Amniotic stem cell (primary cell): ENCODE measurements at places on chromosomes 12 and 14.
A peak's percentile ranks its signal among the peaks of the same experiment; 100 is the strongest.

DNA sequence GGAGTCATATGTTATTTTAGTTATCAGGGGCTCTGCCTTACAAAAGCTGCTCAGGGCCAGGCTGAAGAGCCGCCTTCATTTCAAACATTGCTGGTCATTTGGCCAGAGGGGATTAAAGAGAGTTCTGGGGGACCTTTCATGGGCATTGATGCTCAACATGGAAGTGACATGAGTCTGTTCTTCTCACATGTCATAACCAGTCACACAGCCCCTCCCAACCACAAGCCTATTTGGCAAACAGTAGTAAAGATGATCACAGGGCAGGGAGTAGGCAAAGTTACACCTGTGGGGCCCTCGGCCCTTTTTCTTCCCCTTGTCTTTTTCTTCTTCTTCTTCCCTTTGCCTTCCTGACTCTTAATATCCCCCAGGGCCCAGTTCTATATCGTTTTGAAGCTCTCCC, 33.3 kb downstream of the CFAP54 start:
- no peak for DNase-seq

DNA sequence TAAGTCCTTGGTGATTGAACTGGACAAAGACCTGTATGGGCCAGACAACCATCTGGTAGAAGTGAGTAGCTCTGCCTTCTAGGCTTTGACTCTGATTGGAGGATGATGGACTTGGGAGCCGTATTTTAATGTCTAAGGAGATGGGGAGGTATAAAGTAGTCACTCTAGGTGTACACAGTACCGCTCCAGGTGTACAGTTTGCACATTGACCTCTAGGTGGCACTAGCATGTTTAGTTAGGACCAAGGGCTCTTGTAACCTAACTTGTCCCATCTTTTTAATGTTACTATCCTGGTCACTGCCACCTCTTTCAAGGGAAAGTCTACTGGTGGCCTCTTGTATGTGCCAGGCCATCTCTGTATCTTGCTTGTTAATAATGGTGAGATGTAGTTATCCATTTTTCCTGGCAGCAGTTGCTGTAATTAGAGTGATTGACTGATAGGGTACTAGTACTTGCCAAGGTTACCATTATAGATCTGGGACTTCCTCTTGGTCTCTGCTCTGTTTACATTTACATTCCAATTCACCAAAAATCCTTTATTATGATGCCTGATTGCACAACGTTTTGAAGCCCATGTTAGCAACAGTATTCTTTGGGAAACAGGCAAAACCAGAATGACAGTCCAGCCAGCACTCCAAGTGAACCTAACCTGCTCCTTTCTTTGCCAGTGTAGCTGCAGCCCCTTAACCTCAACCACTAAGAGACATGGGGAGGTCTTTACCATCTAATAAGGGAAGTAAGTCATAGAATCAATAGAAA, 3.6 kb downstream of the SMARCD1 start:
- DNase-seq: peak; percentile 26

DNA sequence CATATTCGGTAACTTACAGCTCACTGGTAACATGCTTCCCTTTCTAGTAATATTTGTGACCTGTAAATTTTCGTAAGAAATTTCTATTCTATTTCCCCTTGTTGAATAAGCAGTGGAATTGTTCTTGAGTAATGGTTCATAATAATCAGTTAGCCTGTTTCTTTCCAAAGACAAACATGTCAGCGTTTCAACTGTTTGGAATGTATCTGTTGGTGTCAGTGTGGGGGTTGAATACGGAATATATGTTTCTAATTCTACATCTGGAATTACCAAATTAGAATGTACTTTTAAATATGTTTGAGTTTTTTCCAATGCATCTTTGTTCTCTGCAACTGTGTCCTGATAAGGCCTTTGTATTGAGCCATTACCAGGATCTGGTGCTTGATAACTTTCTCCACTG, 2.0 kb downstream of the BBS10 start:
- DNase-seq: no peak

DNA sequence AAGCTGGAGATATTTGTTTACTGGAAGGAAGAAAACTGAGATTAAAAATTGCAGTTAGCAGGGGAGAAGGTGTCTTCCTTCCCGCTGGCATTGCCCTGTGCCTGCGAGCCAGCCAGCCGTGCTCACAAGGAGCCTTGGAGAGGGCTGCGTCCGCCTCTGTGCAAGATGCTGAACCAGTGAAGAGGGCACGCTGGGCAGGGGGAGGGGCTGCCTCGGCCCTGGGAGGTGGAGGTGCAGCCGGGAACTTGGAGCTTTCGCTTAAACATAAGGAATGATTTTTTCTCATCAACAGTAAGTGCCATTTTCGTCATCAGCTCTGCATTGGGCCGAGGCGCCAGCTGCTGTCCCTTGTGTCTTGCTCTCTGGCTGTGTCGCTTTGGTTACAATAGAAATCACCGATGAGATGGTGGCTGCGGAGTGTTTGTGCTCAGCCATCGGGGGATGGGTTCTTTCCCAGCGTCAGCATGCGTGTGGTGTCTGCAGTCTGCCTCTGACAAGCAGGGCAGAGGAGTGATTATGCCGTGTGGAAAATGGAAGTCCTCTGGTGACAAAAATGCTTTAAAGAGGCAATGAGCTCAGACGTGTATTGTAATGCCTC, 97.3 kb downstream of the ESR2 start:
- DNase-seq: no peak

GRCh38 chr12:78189656-78190055, 359.0 kb downstream of the NAV3 start:
- DNase-seq: no peak

DNA sequence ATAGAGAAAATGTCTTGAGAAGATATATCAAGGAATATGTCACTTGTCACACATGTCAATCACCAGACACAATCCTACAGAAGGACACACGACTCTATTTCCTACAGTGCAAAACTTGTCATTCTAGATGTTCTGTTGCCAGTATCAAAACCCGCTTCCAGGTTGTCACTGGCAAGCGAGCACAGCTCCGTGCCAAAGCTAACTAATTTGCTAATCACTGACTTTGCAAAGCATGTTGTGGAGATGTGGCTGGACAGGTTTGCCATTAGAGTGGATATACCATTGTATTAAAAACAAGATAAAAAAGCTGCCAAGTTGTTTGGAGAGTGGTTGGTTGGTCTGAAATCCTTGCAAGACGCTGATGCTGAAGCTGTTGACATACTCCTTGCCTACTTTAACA, 7.9 kb upstream of the SGPP1 start:
- no peak for DNase-seq

GRCh38 chr14:100077441-100077840, 12.2 kb downstream of the EVL start:
- no peak for DNase-seq

GRCh38 chr14:67943947-67944346, 124.4 kb downstream of the RAD51B start:
- DNase-seq: peak; percentile 76

DNA sequence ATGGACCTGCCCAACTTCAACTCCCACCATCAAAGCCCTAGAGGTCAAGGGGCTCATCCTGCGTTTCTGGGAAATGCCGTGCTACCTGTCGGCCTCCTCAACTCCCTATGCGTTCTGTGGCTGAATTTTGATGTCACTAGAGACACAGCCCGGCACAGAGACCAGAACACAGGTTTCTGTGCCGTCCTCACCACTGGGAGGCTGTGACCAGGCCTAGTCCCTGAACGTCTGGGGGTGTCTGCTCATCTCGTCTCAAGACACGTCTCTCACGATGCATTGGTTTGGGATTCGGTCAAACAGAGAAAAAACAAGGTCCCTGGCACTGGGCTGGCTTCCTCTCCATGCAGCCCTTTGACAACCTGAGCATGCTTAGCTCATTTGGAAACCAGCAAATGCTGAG, 33.5 kb downstream of the SLC15A4 start:
- DNase-seq: no peak

GRCh38 chr12:67988601-67989021, 636 bp upstream of the IFNG-AS1 start:
- no peak for DNase-seq

DNA sequence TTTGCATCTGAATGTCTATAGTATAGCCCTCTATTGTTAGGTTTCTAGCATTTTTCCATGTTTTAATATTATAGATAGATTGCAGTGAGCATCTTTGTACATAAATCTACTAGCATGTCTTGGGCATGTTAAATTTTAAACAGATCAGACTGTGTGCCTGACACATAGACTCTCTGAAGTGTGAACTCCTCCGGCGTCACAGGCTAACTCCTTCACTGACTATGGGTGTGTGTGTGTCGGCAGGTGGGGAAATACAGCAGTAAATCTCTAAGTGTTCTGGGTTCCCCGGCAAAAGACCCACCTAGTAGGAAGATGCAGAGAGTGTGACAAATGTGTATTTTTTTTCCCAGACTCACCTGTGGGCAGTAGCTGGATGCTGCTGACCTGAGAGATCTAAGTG, 2.3 kb downstream of the VWF start:
- DNase-seq: no peak
